CD4-positive, alpha-beta memory T cell (primary cell): ENCODE measurements at places on chromosomes 1 and 21. TPM values are rescaled to one million over a fixed set of nuclear protein-coding genes. Genes with fewer than 3 reads are reported as not detected.
A peak's percentile ranks its signal among the peaks of the same experiment; 100 is the strongest.

Gene DMRTA2
- not detected for total RNA-seq

DNA sequence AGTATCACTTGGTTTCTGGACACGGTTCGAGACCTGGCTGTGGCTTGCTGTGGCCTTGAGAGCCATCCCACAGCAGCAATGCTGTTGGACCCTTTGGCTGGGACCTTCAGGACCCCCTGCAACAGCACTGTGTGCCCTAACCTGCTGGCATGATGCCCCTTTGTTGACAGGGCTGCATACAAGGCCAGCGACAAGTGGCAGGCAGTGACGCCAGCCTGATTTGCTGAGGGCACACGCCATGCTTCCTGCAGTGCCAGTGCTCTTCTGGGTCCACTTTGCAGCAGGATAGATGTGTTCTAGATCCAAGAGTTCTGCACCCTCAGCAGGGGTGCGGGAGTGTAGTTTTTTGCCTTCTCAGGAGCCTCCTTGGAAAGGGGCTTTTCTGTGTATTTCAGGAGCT lies 32.8 kb downstream of the COQ8A start:
- no peaks in the 10 kb centered on the region for H3K27me3 ChIP-seq
- H3K27ac ChIP-seq, result no peak overlapping the region
- H3K4me3 ChIP-seq, result no peak overlapping the region
- peaks cover 15% of the 10 kb centered on the region for H3K36me3 ChIP-seq
- DNase-seq, result no peak

DNA sequence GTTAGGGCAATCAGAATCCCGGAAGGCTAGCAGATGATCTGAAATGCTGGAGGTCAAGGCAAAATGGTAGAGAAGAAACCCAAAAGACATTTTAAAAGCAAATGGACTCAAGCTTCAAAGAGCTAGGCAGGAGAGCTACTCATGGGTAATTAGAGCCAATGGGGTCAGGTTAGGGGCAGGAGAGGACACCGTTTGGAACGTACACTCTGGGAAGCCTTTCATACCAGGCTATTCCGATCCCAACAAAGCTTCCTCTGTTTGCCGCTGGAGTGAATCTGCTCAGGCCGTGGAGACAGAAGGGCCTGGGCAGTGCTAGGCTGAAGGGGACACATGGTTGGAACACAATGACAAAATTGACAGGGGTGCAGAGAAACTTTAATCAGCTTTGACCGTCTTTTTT lies 346.6 kb downstream of the RPS6KC1 start:
- H3K27me3 ChIP-seq, result no peaks in the 10 kb centered on the region
- H3K27ac ChIP-seq, result no peak overlapping the region
- no peak overlapping the region for H3K4me3 ChIP-seq
- no peaks in the 10 kb centered on the region for H3K36me3 ChIP-seq

DNA sequence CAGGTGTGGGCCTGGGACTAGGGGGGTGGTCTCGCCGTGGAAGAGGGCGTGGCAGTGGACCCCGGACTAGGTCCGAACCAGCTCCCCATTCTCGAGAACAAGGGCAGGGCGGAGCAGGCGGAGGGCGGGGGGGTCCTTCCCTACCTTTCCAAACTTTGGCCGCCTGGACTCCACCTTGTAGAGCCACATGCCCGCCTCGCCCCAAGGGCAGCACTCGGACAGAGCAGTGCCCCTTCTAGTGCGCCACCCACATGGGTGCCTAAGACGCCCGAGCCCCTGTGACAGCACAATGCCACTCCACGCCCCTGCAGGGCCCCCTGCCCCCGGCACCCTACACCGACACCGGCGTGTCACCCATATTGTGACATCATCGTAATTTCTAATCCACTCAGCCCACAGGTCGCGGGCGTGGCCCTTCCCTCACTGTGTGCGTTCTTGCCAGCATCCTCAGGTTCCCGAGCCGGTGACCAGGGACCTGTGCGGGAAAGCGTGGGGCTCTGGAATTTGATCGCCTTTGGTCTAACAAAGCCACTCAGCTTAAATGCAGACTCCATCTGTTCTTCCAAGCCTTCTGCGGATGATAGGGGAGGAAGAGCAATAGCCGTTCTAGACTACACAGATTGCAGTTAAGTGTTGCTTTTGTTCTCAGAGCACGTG lies 553 bp upstream of the STMN1 start:
- H3K4me1 ChIP-seq, result peaks cover 26% of the 10 kb centered on the region
- no peaks in the 10 kb centered on the region for H3K36me3 ChIP-seq
- peak; percentile 39 for DNase-seq
- H3K4me3 ChIP-seq, result no peak overlapping the region
- H3K27ac ChIP-seq, result peak overlapping the region; percentile 54
- no peaks in the 10 kb centered on the region for H3K27me3 ChIP-seq

GRCh38 chr1:19850214-19850613 lies 32.0 kb upstream of the OTUD3 start:
- H3K27ac ChIP-seq, result no peak overlapping the region
- no peak for DNase-seq
- no peaks in the 10 kb centered on the region for H3K27me3 ChIP-seq
- H3K4me1 ChIP-seq, result no peaks in the 10 kb centered on the region
- H3K4me3 ChIP-seq, result no peak overlapping the region

DNA sequence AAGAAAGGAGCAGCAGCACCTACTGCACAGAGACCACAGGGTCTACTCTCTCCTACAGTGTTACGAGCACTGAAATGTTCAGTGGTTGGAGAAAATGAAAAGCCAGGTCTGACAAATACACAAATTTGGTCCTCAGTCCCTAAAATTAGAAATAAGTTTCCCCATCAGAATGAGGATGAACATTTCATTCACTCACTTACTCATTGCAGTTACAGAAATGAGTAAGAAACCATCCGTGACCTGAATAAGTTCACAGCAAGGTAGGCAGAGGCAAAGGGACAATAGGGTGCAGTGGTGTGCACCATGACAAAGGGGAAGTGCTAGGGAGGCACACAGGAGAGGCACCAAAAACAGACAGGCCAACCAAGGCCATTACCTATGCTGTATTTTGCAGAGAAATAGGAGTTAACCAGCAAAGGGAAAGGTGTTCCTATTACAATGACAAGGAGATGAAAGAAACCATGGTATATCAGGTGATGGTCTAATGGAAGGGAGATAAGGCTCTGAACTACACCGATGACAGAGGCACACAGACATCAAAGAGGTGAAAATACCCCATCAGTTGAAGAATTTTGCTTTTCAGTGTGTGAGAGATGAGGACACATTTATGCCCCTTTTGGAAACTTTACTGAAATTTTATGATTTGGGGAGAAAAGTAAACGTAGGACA lies 29.4 kb downstream of the VAV3 start:
- no peak overlapping the region for H3K4me3 ChIP-seq
- no peaks in the 10 kb centered on the region for H3K27me3 ChIP-seq
- H3K27ac ChIP-seq, result no peak overlapping the region
- DNase-seq, result no peak
- H3K36me3 ChIP-seq, result no peaks in the 10 kb centered on the region
- H3K4me1 ChIP-seq, result peaks cover 28% of the 10 kb centered on the region

- no peak for DNase-seq
- H3K4me3 ChIP-seq, result no peak overlapping the region
- H3K27me3 ChIP-seq, result no peaks in the 10 kb centered on the region
Observed at GRCh38 chr1:234929369-234929768, 199.3 kb downstream of the TOMM20 start.

- H3K27ac ChIP-seq, result no peak overlapping the region
- H3K36me3 ChIP-seq, result no peaks in the 10 kb centered on the region
- no peak for DNase-seq
- H3K27me3 ChIP-seq, result no peaks in the 10 kb centered on the region
Observed at GRCh38 chr1:221576268-221576667, 165.6 kb downstream of the DUSP10 start.

GRCh38 chr1:213600879-213601278 lies 386.9 kb upstream of the PROX1 start:
- H3K27me3 ChIP-seq, result no peaks in the 10 kb centered on the region
- no peak for DNase-seq
- H3K36me3 ChIP-seq, result no peaks in the 10 kb centered on the region
- no peak overlapping the region for H3K4me3 ChIP-seq
- no peak overlapping the region for H3K27ac ChIP-seq

DNA sequence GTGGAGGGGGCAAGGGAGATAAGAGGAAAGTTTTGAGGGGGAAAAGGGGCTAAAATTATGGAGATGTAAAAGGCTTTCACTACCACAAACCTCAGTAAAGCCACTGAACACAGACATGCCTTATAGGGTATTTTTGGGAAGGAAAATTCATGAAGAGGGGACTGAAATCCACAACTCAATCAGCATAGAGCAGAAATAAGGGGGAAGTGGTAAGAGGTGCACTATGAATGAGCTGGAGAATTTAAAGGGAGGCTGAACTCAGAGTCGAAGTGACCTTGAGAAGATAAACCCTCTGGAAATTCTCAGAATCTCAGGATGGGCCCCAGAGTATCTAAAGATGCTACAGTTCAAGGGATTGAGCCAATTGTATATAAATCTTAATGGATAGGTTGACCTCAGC lies 15.3 kb downstream of the RHEX start:
- H3K27me3 ChIP-seq, result no peaks in the 10 kb centered on the region
- no peaks in the 10 kb centered on the region for H3K36me3 ChIP-seq
- no peak for DNase-seq
- no peak overlapping the region for H3K27ac ChIP-seq

Gene CHAF1B
- total RNA-seq, result 1.3 TPM

Gene GPR25
- 7.7 TPM for total RNA-seq

DNA sequence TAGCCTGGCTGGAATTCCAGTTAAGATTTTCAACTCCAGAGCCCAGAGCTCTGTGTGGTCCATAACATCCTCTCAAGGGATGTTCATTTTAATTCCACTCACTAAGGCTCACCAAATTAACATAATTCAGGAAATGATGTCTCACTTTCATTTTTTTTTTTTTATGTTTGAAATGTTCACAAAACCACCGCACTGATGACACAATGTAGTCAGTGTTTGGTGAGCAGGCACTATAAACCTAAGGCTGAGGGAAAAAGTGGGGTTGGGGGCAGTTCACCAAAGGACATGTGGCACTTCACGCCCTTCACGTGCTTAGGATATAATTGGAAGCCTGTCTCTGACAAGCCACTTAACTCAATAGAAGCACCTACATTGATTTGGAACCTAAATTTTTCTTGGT lies 177.3 kb upstream of the CAMK1G start:
- no peaks in the 10 kb centered on the region for H3K27me3 ChIP-seq
- no peaks in the 10 kb centered on the region for H3K36me3 ChIP-seq
- no peak for DNase-seq
- no peaks in the 10 kb centered on the region for H3K4me1 ChIP-seq

DNA sequence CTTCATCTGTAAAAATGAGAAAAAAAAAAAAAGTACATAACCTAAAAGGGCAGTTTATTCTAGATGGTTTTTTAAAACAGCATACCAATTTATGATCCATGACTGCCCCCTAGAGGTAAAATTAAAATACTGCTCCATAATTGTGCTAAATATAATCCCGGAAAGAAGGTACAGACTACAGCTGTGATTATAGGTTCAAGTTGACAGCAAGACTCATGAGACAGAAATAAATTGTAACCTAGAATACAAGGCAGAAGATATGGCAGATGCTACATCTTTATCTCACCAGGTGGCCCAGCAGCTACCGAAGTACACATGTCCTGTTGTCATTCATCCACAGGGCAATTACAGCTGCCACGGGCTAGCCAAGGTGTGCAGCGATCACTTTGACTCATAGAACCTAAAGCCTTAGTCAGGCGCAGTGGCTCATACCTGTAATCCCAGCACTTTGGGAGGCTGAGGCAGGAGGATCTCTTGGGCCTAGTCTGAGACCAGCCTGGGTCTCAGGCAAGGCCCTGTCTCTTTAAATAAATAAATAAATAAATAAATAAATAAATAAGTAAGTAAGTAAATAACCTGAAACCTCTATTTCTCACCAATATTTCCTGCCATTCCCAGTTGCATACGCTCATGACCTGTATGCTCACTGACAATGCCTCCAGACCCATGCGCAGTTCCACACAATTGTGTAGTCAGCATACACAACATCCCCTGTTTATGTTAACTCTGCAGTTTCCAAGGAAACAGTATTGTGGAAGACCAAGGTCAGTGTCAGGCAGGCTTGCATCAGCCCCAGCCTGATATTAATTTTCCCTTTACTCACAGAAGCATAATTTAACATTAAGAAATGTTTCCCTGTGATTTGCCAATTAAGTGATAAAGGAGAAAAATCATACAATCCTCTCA lies 18.3 kb upstream of the PPIE start:
- H3K36me3 ChIP-seq, result no peaks in the 10 kb centered on the region
- H3K4me1 ChIP-seq, result no peaks in the 10 kb centered on the region
- peaks cover 5% of the 10 kb centered on the region for H3K27me3 ChIP-seq
- H3K27ac ChIP-seq, result no peak overlapping the region

Gene MUL1
- total RNA-seq, result 21.4 TPM

Gene ATAD3C
- total RNA-seq, result 1.5 TPM

- no peak overlapping the region for H3K27ac ChIP-seq
- no peak for DNase-seq
- H3K4me1 ChIP-seq, result peaks cover 2% of the 10 kb centered on the region
- no peak overlapping the region for H3K4me3 ChIP-seq
Observed at GRCh38 chr1:200179126-200179780, 151.7 kb downstream of the NR5A2 start.

GRCh38 chr1:212853658-212854057 lies 4.4 kb upstream of the FLVCR1 start:
- no peak overlapping the region for H3K4me3 ChIP-seq
- H3K36me3 ChIP-seq, result no peaks in the 10 kb centered on the region
- H3K4me1 ChIP-seq, result peaks cover 9% of the 10 kb centered on the region
- no peaks in the 10 kb centered on the region for H3K27me3 ChIP-seq
- H3K27ac ChIP-seq, result no peak overlapping the region

DNA sequence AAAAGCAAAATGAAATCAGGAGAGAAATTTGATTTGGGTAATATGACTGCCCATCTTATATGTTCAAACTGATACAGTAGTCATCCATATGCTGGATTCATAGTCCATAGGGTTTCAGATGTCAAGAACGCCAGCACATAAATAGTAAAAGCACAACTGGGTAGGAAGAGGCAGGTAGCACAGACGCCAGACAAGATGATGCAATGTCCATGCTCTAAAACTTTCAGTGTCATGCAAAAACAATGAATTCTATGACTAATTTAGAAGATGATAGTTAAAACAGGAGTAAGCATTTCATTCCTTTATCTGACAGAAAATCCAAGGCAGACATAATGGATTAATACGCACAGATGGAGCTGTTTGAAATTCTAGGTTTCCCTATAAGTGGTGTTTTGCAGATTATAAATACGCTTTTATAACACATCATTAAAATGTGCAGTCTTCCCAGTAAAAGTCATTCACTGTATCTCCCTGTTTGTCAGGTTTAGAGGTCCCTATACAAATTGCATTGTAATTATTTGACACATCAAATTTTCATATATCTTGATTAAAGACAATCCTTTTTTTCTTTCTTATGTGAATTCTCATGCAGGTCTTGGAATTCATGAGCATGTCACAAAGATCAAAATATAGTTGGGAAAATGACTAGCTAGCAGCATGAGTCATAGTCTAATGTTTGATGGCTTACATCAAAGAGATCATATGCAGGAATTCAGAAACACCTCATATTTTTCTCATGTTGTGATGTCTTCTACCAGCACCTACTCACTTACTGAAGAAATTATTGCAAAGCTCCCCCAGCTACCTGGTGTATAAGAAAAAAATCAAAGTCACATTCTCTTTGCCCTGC lies 139.9 kb downstream of the DSCAM start:
- no peaks in the 10 kb centered on the region for H3K36me3 ChIP-seq
- H3K27me3 ChIP-seq, result no peaks in the 10 kb centered on the region
- DNase-seq, result no peak

- H3K4me1 ChIP-seq, result no peaks in the 10 kb centered on the region
- H3K27ac ChIP-seq, result no peak overlapping the region
- peaks cover 74% of the 10 kb centered on the region for H3K36me3 ChIP-seq
- H3K27me3 ChIP-seq, result no peaks in the 10 kb centered on the region
Observed at GRCh38 chr1:110048923-110049601, 14.6 kb downstream of the STRIP1 start.

GRCh38 chr1:65235867-65236805 lies 73.2 kb upstream of the DNAJC6 start:
- H3K4me3 ChIP-seq, result no peak overlapping the region
- H3K27ac ChIP-seq, result no peak overlapping the region
- no peaks in the 10 kb centered on the region for H3K27me3 ChIP-seq
- no peaks in the 10 kb centered on the region for H3K4me1 ChIP-seq
- no peak for DNase-seq

Gene CR1L
- total RNA-seq, result not detected
